Chondrocyte (in vitro differentiated cells): ENCODE measurements at places on chromosomes 2 and 18. TPM values are rescaled to one million over a fixed set of nuclear protein-coding genes. Genes with fewer than 3 reads are reported as not detected.

SP3 gene
- total RNA-seq, result 56.9 to 59.4 TPM (median 58.7 TPM) in 3 replicates

NCKAP5 gene
- total RNA-seq, result 0.51 to 1.9 TPM (median 0.87 TPM) in 3 replicates

MROH2A gene
- not detected in 3 replicates for total RNA-seq

COL6A3 gene
- 250 to 264 TPM (median 264 TPM) in 3 replicates for total RNA-seq

NTSR2 gene
- total RNA-seq, result not detected in 3 replicates

TNFRSF11A gene
- total RNA-seq, result 0.17 to 0.49 TPM (median 0.22 TPM) in 3 replicates

CFAP65 gene
- total RNA-seq, result not detected in 3 replicates

CCL20 gene
- 0.45 to 1.9 TPM (median 0.79 TPM) in 3 replicates for total RNA-seq

RGPD8 gene
- total RNA-seq, result 5.0 to 10.2 TPM (median 6.8 TPM) in 3 replicates

UGT1A4 gene
- not detected in 3 replicates for total RNA-seq

POU3F3 gene
- 7.2 to 55.0 TPM (median 7.7 TPM) in 3 replicates for total RNA-seq
